ENCODE measurements at places on chromosomes 5 and 9.

- DNase-seq = no peak
Measured at GRCh38 chr9:114962809-114963208, 32.4 kb upstream of the TNFSF8 start.

DNA sequence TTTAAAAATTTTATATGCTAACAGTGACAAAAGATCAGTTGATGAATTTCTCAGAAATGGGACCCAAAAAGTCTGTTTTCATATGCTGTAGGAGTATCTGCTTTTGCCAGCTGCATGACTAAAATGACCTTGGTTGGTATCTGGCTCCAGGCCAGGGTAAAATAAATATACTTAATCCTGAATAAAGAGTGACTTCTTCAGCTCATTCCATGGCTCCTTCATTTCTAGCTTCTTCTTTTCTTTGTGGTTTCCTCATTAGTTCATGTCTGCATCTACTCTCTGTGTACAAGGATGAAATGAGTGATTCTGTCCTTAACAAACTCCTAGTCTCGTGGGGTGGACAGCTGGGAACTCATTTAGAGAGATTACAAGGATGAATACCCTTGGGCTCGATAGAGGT lies 36.0 kb downstream of the RCL1 start:
- DNase-seq = no peak

DNA sequence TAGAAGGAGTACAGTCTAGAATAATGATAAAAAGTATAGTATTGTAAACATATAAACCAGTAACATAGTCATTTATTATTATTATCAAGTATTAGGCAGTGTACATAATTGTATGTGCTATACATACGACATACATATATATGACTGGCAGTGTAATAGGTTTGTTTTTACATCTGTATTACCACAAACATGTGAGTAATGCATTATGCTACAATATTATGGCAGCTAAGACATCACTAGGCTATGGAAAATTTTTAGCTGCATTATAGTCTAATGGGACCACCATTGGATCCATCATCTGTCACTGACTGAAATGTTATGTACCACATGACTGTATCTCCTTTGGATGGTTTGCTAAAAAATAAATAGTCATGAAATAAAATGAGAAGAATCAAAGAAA lies 530.0 kb downstream of the PRR16 start:
- DNase-seq = no peak

GRCh38 chr9:130069048-130069447 lies 15.3 kb downstream of the GPR107 start:
- DNase-seq = no peak

GRCh38 chr5:44714871-44715561 lies 93.7 kb upstream of the MRPS30 start:
- DNase-seq = no peak

GRCh38 chr9:136886610-136887597 lies 588 bp downstream of the TRAF2 start:
- peak; percentile 73 for DNase-seq

Data from activated T-cell treated with anti-CD3 and anti-CD28 coated beads, Interleukin-2, amount 50 U/mL, for 24 hours (primary cell).